ENCODE measurements at places on chromosomes 16 and 17. TPM values are rescaled to one million over a fixed set of nuclear protein-coding genes. Genes with fewer than 3 reads are reported as not detected.

Gene OR1F1
- total RNA-seq: not detected

Gene C16orf96
- total RNA-seq: not detected

DNA sequence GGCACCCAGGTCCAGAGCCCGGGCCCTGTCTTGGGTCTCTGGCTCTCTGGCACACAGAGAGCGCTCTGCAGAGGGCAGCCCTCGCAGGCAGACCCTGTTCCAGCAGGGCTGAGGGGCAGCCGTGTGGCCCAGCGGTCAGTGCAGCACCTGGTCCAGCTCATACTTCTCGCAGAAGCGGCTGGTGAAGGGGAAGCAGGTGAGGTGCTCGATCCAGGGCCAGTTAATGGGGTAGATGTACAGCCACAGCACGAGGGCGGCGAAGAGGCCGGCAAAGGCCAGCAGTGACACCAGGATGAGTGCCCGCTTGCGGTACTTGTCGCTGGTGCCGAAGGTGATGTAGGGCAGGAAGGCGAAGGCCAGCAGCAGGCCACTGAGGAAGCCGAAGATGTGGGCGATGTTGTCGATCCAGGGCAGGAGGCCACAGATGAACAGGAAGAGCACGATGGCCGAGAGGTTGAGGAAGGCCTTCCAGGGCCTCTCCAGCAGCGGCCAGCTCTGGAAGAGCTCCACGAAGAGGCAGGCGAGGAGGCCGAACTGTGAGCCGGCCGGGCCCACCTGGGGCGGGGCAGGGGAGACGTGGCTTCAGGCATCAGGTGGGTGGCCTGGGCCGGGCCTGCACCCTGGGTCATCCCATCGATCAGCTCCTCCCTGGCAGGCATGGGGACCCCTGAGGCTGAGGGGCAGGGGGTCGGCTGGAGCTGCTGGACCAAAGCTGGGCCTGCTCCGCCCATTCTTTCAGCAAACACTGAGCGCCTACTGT, 4.3 kb downstream of the AANAT start:
- no peak for DNase-seq

GRCh38 chr17:60744355-60744966, 66.8 kb downstream of the BCAS3 start:
- DNase-seq: no peak

Gene AXIN1
- total RNA-seq: 24.5 TPM

- peak; percentile 28 for DNase-seq
Observed at GRCh38 chr17:56973520-56973919, 4.4 kb upstream of the SCPEP1 start.

- no peak for DNase-seq
Observed at GRCh38 chr17:76274112-76274956, 9.2 kb downstream of the UBALD2 start.

DNA sequence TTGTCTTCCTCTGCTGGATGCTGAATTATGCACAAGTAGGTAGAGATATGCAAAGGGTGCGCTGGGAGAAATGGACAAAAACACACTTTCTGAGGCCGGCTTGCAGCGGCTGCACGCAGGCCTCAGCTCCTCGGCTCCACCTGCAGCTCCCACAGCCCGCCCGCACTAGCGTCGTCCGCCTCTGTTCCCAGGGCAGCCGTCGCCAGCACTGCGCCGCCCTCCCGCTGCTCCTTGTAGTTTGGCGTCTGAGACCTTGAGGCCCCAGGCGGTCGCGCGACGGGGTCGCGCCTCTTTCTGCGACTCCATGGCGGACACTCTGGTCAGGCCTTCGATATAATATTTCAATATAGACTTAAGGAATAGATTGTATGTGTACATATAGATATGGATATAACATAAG, 24.8 kb downstream of the SLFN12 start:
- no peak for DNase-seq

DNA sequence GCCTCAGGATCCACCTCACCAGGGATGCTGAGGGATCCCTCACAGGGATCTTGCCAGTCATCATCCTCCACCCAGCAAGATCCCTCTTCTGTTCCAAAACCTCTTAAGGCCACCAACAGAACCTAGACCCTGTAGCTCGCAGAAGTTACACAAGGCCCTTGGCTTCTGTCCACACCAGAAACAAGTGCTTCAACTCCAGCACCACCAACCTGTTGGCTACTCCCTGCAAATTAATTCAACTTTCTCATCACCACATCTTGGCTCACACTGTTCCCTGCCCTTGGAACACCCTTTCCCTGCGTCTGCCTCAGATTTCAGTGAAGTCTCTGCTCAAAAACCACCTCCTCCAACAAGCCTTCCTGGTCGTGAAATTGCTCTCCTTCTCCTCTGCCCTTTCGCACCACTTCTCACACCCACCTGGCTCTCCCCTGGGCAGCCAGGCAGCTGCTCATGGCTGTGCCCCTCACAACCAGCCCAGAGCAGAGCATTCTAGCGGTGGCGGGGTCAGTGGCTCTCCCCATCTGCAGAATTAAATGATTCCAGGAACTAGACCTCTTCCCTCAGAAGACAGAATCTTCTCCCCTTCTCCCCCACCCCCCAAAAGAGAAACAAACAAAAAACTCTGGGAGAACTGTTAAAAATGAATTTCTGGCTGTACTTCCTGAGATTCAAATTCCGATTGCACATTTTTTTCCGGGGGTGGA, 1.8 kb downstream of the PLLP start:
- DNase-seq: no peak

- DNase-seq: no peak
Observed at GRCh38 chr16:25161753-25162367, 50.3 kb downstream of the LCMT1 start.

GRCh38 chr16:58999762-59000161, 265.6 kb upstream of the GOT2 start:
- no peak for DNase-seq

Measured in HT1080 (cell line).